ENCODE measurements at places on chromosomes 2 and 18.

GRCh38 chr18:78979730-78980278, at the start of gene SALL3:
Gene SALL3, plus strand, starts transcription at chr18:78979818. Its CDS starts 457 bp downstream, at chr18:78980275.
- DNase-seq = peak; percentile 28

DNA sequence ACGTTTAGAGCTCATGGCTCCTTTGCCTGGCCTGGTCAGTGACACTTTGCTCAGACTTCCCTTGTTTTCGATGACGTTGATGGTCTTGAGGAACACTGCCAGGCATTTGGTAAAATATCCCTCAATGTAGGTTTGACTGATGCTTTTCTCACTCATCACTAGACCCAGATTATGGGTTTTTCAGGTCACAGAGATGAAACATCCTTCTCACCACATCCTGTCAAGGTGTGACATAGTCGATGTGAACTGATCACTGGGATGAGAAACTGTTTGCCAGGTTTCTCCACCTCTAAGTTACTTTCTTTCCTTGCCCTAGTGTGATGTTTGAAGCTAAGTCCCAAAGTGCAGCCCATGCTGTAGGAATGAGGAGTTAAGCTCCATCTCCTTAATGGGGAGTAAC, 81.5 kb downstream of the AFF3 start:
- no peak for DNase-seq

GRCh38 chr2:129347486-129348217, 631.8 kb upstream of the RAB6C start:
- no peak for DNase-seq

DNA sequence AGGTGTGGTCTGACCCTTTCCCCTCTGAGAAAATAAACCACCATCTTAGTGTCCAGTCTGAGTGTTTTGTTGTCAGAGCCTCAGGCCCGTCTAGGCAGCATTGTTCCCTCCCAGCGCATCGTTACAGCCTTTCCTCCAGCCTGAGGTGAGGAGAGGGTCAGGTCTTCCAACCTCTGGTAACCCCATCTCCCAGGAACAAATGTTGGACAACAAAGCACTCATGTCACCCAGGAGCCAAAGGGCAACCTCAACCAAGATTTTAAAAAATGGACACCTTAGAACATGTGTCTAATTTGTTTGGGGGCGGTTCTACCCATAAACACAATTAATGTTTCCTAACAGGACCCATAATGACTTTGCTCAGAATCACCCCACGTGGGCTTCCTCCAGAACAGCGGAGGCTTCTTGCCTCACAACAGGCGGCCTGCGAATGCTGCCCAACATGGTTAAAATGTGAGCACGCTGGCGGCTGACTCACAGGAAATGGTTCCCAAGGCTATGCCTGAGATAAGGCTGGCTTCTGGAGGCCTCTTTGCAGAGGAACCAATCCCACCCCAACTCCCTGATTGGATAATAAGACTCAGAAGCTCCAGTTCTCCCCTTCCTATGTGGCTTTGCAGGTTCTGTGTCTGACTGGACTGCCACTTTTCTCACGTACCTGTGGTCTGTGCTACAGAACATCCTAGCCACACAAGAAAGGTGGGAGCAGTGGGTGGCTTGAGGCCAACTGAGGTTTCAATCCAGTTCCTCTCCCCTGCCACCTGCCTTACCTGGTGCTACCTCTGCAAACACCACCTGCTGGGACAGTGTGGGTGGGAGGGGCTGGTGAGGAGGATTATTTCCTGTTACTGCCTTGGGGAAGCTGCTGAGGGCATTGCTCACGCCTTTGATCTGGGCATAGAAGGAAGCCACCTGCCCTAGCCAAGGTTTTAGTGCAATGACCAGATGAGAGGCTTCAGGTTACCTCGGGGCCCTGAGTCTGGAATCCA, 108.8 kb downstream of the B3GNT2 start:
- DNase-seq = peak; percentile 56

DNA sequence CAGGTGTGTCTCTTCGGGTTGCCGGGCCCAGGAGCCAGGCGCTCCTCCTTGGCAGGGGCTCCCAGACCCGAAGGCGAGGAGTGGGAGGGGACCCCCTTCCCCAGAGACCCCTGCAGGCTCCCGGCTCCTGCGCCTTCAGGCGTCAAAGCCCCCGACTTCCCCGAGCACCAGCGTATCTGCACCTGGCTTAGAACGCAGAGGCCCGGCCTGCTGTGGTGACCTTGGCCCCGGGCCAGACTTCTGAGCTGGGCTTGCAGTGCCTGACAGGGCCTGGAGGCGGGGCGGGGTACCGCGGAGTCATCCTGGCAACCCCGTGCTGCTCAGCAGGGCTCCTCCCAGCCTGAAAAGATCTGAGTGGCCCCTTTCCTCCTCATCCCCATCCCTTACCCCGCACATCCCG, 27.0 kb downstream of the SKA1 start:
- DNase-seq = peak; percentile 2

DNA sequence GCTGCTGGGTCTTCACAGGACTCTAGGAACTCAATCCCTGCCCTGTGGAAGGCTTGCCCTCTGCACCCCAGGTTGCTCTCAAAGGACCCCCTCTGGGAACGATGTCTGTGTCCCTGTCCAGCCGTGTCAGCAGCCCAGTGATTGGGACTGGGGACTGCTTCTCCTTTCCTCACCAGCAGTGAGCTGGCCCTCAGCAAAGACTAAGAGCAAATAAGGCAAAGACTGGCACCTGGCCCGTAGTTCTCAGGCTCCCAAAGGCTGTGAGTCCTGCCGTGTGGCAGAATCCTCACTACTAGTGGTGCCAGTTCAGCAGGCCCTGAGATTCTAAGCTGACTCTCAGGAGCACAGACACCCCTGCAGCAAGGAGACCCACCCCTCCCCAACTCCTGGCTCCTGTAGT, 47.8 kb downstream of the TMEM163 start:
- DNase-seq = peak; percentile 5

- DNase-seq = no peak
These were observed 471.1 kb downstream of the CCDC85A start for GRCh38 chr2:56654936-56655335.

- no peak for DNase-seq
These were observed 13.2 kb downstream of the HJURP start for GRCh38 chr2:233841183-233841582.
